ENCODE measurements at places on chromosomes 6 and 20.

DNA sequence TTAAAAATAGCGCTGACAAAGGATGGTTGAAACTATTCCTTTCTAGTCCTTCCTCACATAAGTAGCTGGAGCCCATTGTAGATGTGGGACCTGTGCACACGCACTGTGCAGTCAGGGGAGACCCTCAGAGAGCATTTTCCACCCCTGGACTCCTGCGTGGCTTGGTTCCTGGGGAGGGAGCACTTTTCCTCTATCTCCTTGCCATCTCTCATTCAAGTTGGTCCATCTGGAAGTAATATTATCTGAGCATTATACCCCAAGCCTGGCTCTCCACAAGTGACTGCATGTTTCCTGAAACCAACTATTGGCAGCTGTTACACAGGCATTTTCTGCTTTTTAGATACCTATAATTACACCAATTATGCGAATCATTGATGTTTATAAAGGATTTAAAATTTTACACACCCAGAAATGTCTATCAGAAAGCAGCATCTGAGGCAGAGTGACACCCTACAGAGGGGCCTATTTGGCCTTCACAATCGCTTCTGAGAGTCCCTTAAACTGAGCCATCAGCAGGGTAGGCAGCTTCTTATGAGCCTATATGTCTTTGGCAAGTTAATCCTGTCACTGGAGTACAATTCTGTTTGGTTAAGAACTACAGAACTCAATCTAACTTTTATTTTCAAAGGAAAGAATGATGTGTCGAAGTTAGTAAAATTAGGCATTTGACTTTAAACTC is 18.7 kb downstream of the SOX4 start:
- DNase-seq, result no peak

GRCh38 chr20:44471481-44471882 is 4.2 kb upstream of the TTPAL start:
- no peak for DNase-seq

GRCh38 chr20:38601216-38602184 is at the start of gene ARHGAP40:
TSS of gene ARHGAP40 (plus strand) at chr20:38601809.
- DNase-seq, result no peak

DNA sequence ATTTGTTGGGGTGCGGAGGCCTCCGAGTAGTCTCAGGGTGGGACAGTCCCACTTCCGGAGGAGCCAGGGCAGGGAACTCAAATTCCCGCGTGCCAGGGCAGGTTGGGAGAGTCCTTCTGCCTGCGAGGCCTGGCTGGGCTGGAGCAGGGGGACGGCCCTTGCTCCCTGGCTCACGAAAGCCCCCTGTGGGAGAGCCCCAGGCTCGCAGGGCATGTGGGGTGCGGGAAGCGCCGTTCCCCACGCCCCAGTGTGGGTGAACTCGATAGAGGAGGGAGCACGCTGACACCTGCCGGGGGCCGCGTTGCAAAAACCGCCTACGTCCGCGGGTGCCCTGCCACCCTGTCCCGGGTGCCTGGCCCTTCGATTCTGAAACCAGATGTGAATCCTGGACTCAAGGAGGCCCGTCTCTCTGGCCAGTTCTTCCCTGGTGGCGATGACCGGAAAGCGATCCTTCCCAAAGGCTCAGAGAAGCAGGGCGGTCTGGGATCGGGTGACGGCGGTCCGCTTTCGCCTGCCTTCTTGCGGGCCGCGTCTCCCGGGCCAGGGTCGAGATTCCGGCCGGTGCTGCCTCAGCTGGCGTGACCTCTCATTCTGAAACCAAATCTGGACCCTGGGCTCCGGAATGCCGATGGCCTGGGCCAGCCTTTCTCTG is 1846.5 kb upstream of the DEFB115 start:
- DNase-seq, result no peak

DNA sequence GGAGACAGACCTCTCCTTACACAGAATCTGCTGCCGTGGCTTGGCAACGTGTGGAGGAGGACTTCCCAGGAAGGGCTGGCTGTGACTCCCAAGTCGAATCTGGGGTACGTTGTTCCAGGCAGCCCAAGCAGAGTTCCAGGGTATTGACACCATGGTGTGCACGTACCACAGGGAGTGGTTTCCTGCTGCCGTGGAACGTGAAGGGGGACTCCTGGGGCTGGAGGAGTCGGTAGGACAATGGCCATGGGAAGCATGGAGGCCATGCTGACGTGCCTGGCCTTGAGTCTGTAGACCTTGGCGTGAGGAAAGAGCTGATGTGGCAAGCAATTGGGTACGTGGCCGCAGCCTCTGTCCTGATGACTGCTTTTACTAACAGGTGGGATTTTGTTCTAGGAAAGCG is 119.3 kb downstream of the TULP4 start:
- DNase-seq, result no peak

DNA sequence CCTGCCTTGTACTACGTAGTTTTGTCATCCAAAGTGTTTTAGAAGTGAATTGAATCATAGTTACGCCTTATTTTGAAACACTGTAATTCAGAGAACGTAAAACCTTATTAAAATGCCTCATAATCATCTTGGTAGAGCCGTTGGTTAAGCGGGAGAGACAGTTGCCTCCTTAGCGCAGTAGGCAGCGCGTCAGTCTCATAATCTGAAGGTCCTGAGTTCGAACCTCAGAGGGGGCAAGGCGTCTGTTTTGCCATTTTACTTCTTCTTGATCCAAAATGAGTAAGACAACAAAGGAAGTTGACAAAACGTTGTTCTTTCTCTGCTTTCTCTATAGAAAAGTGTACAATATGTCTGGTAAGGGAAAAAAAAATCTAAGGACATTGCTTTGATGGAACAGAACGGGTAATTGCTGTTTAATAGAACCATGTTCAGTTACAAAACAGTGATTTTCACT is 20.7 kb upstream of the TRIM27 start:
- no peak for DNase-seq

GRCh38 chr6:14642842-14643241 is 525.3 kb downstream of the CD83 start:
- DNase-seq, result no peak

DNA sequence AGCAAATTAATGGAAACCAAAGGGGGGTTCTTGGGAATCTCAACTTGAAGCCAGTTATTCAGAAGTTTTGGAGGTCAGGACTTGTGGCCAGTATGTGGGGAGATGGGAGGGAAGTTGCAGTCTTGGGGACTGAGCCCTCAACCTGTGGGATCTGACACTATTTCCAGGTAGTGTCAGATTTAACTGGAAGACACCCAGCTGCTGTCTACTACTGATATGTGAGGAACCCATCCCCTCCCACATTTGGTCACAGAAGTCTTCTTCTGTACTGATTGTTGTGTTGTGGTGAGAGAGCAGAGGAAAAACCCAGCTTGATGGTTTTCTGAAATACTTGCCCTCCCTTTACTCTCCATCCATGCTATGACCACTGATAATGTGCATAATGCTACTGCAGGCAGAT is 134.0 kb downstream of the QRSL1 start:
- DNase-seq, result no peak

DNA sequence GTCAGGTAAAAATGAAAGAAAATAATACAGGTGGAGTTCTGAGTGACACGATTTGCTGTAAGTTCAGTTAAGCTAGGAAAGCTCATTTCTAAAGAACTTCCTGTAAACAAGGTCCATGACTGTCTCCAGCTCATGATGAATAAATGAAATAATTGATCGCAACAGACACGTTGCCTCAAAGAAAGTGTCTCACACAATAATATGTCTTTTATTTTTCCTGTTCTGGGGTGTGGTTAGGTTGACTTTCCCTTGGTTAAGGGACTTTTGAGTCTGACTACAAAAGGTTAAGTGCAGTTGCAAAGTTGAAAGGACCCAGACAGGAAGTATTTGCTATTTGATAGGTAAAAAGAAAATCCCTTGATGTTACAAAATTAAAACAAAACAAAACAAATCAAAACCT is 304.2 kb upstream of the PRDM1 start:
- DNase-seq, result no peak

DNA sequence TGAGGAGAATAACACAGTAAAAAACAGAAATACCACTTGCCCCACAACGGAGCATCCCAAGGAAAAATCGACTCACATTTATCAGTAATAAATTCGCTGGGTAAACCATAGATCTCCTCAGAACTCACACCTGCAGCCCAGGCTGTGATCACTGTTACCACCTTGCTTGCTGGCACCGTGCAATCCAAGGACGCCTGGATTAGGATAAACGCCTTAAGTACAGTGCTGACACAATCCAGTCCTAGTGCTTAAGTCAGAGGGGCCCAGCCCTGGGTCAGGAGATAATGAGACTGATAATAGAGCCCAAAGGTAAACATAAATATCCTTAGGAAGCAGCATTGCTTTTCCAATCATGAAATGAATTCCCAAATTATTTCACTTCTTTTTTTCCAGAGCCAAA is 62.5 kb downstream of the EPB41L2 start:
- no peak for DNase-seq

DNA sequence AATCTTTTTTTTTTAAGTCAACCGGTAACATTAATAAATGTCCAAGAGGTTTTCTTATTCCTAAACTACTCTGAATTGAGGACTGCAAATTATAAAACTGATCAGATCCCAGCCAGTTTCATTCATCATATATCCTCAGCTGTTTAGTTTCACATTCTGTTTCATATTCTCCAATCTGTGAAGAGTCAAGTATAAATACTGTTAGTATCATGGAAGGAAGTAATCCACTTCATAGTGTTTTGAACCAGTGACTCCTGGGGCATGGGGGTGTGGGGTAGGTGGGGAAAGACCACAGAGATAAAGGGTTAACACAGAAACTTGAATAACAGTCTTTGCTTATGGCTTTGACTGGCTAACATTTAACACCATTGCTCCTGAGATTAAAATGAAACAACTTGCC is 69.9 kb downstream of the FYN start:
- DNase-seq, result no peak

DNA sequence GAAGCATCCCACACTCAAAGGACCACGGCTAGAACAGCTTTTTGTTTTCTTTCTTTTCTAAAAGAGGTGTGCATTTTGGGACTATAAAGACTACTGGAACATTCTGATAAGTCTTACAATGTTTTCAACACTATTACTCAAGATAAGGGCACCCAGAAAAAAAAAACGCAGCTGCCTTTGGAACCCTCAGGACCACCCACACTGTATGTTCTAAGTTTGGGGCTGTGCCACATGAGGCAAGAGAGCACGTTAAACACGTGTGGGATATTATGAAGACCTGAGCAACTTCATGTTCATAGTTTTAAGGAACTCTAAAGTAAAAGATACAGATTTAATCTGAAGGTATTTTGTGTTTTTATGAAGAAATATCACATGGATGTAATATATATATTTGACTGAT is 204.6 kb downstream of the FOXC1 start:
- no peak for DNase-seq

DNA sequence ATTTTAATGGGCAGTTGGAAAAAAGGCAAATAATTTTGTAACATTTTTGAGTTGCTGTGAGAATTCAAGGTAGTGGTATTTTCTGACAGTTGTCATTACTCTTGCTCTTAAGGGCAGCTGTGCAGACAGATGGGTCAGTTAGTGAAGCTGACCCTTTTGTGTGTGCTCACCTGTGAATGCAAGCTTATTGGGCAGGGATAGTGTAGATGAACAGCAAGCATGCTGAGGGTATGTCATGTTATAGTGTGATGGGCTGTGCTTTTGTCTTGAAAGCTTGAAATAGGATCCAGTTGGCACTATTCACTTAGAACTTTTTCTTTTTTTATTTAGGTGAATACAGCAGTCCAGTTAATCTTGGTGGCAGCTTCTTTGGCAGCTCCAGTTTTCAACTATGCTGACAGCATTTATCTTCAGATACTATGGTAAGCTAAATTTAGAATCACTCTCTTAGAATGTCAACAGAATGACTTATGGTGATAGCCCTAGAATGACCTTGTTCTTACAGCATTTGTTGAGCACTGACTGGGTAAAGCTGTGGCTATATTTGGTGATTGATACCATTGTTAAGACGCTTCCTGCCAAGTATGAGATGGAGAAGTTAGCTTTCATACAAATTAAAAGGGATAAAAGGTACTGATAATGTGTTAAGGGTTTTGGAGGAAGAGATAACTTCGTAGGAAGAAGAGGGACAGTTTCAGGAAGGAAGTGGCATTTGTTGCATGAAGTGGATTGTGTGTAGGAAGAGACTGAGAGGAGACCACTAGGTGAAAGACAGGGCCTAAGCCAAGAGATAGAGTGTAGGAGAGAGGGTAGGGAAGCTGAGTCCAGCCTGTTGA is 19.5 kb downstream of the LRRN4 start:
- no peak for DNase-seq

GRCh38 chr6:3088446-3088845 is 20.2 kb downstream of the RIPK1 start:
- DNase-seq, result peak; percentile 56

DNA sequence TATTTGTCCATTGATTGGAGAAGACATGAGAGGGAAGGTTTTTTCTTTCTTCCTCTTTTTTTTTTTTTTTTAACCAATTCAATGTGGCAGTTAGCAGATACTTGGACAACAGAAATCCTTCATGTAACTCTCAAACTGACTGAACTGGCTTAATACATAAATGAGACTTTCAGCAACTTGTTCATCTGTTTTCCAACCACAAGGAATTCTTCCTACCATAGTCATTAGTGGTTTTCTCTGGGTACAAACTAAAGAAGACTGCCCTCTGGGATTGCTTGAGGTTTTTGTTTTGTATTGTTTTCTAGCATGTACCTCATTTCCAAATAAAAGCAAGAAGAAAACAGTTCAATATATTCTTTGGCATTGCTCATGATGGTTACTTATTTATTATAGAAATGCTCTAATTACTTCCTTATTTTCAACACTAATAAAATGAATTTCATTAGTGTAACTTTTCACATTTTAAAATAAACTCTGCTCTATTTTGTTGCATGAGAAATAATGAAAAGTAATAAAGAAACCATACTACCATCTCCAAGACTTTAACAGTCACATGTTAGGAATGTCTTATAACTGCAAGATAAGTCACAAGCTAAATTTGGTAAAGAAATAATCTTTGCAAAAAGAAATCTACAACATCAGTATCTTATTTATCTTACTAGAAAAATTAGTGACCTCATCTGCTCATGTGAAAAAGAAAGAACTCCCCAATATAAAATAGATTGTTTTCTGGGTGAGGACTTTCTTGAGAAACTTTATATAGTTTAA is 52.0 kb downstream of the ME1 start:
- peak; percentile 15 for DNase-seq

GRCh38 chr6:106281088-106281487 is 44.5 kb downstream of the ATG5 start:
- DNase-seq, result no peak

- DNase-seq, result peak; percentile 64
These were observed 37.9 kb upstream of the FUCA2 start for GRCh38 chr6:143549221-143549948.

DNA sequence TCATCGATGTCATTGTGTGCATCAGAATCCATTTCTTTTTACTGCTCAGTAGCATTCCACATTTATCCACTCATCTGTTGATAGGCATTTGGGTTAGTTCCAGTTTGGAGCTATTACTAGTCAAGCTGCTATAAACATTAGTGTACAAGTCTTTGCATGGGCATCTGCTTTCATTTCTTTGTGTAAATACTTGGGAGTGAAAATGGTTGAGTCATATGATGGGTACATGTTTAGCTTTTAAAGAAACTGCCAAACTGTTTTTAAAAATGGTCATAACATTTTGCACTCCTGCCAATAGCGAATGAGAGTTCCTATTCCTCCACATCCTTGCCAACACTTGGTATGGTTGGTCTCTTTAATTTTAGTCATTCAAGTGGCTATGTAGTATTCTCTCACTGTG is 21.2 kb upstream of the SLC22A2 start:
- peak; percentile 57 for DNase-seq

Measured in keratinocyte (primary cell).